Astrocyte of the hippocampus (primary cell): ENCODE measurements at places on chromosomes 7 and 10.

- DNase-seq, result no peak
Measured at GRCh38 chr10:51910189-51910588, 210.8 kb upstream of the CSTF2T start.

GRCh38 chr10:93771354-93771753 lies 13.6 kb downstream of the LGI1 start:
- DNase-seq, result no peak

DNA sequence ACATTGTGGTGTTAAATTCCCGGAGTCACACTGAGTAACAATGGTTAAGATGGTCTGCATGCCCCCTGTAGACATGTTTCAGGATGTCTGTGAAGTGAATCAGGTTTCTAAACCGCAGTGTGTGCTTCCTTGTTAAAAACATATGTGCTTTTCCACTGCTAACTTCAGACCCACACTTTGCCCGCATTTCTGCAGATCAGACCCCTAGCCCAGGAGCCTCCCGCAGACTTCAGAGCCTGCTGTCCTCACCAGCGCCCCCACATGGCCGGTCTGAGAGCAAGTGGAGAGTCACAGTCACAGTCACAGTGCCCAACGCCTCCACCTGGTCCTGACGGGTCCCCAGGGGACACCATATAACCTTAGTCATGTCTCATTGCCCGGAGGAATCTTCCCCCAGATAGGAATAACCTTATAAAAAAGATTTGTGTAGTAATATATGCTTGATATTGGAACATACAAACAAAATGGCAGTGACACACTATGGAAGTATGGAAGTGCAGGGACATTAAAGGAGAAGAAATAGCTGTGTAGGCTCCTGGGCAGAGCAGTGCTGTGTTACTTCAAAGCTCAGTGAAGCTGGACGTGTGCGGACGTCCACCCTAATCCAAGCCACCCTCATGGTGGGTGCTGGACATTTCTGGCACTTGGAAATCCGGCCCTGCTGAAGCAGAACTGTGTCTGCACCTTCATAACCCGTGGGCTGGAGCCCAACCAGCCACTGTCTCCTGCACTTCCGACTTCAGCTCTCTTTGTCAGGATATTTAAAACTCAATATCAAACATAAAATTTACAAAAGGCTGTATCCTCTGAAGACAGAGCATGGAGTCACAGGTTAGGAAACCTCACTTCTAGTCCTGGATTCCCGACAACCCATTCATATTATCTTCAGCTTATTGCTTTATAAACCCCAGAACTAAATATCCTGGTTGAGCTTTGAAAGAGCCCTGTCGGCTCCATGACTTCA lies 29.0 kb downstream of the GSTO2 start:
- peak; percentile 57 for DNase-seq

- no peak for DNase-seq
Measured at GRCh38 chr10:25912866-25913265, 21.2 kb upstream of the MYO3A start.

DNA sequence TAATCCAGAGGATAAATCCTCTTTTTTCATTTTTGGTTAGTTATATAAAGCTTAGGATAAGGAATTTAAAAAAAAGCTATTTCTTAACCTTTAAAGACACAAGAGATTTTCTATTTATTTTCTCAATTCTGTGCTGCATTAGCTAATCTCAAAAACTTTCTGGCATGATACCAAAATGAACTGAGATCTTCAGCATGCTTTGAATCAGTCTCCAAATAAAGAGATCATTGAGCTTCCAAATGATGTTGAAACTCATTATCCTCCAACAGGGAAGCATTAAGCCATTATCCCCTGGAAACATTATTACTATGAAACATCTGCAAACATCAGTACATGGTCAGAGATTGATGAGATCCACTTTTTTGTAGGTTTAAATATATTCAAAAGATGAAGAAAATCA lies 350.3 kb upstream of the TEX47 start:
- DNase-seq, result no peak

DNA sequence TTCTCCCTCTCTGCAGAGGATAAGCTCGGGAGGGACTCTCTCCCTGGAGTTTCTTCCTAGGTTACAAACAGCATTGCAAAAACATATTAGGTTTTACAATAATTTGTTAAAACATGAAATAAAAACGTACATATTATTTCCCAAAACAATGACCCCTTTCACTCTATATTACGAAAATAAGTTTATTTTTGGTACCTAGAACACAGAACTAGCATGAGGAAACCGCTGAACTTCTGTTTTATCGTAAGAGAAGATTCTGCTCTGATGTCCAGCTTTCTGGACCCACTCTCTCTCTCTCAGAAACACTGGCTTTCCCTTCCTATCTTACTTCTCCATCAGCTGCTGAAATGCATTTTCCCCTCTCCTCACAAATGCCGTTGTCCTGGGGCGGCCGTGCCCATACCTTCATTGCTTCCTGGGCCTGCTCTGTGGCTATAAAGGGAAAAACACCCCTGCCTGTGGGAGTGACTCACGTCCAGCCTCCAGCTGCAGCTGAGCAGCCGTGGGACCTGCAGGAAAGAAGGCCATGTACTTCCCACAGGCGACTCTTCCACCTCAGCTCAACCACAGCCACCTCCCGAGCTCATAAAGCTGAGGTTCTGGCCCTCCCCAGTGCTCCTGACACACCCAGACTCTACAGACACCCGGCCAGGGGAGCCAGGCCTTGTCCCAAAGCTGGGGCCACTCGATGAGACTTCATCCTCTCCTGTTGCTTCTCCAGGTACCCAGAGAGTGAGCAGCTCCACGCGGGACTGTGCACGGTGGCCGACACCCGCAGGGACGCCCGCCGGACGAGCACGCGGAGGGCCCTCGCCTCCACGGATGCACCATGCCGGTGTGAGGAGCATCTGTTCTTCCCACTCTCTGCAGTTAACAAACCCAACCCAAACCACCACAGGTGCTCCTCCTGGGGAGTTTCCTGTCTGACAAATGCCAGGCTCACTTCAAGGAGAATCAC lies 3.1 kb downstream of the GPER1 start:
- DNase-seq, result no peak
